ENCODE measurements at places on chromosomes 1 and 21.
A peak's percentile ranks its signal among the peaks of the same experiment; 100 is the strongest.

DNA sequence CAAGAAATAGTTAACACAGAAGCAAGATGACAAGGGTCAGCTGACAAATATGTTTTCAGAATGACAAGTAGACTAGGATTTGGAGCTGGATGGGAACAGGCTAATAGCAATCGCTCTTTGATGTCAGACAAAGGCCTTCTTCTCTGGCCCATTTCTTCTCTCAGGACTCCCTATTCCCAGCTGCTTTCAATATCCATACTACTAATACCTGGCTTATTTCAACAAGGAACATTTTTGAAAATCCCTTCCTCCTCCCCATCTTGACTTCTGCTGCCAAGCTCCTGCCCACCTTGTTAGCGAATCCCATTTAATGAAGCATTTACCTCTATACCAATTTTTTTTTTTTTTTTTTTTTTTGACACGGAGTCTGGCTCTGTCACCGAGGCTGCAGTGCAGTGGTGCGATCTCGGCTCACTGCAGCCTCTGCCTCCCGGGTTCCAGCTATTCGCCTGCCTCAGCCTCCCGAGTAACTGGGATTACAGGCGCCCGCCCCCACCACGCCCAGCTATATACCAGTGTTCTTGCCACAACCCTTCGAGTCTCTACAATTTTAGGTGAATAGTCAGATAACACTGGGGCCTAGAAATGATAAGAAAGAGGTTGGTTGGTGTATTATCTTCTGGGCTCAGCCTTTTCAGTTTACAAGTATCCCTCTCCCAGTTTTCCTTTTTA is 68.4 kb downstream of the MACF1 start:
- no peak for DNase-seq

GRCh38 chr1:61352845-61353435 is 270.6 kb downstream of the NFIA start:
- DNase-seq, result peak; percentile 35

- no peak for DNase-seq
Measured at GRCh38 chr1:16134906-16135305, 21.0 kb downstream of the EPHA2 start.

DNA sequence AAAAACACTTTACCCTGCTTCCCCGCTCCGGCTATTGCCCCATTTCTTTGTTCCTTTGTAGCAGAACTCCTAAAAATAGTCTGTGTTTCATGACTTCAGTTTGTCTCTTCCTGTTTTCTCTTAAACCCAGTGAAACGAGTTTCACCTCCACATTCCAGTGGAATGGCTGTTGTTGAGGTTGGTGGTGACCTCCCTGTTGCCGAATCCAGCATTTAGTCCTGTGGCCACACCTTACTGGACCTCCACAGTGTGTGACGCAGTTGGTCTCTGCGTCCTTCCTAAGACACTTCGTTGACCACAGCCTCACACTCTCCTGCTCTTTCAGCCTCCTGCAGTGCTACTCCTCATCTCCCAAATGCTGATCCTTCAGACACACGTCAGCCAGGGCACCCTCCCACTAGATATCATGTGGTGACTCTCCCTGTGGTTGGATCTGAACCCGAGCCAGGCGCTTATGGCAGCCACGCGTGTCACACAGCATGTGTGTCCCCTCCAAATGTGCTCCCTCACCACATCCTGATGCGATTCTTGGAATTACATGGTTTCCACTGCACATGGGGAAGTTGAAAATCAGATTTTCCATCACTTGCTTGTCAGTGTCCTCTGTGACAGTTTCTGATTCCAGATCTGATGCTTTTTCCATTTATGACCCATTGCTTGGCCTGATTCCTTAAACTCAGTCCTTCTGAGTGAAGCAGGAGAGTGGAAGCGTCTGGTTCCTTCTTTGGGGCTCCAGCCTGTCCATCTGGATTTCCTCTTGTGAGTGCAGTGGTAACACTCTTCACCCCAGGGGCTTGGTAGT is 99.1 kb upstream of the ARTN start:
- no peak for DNase-seq

DNA sequence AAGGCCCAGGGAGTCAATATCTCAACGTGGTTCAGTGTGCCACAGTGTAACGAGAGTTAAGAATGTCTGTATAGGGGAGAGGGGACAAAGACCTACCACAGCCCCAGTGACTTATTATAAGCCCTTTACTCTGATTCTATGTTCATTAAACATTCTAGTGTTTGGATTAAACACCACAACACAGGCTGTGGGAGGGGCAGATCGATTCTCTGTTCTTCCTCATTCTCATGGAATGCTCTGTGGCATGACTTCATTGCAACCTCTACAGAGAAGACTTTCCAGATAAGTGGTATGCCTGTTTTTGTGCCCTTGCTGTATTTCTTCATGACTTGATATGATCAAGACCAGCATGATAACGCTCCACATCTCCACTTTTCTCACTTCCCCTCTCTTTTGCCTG is 39.0 kb upstream of the CD5L start:
- no peak for DNase-seq

GRCh38 chr1:36885540-36886357 is 148.6 kb downstream of the GRIK3 start:
- peak; percentile 23 for DNase-seq

- DNase-seq, result peak; percentile 31
Measured at GRCh38 chr1:181015251-181015615, 7.4 kb downstream of the STX6 start.

All from NCI-H82 (cell line).